ENCODE measurements at places on chromosomes 5 and 9. TPM values are rescaled to one million over a fixed set of nuclear protein-coding genes. Genes with fewer than 3 reads are reported as not detected.
A peak's percentile ranks its signal among the peaks of the same experiment; 100 is the strongest.

DNA sequence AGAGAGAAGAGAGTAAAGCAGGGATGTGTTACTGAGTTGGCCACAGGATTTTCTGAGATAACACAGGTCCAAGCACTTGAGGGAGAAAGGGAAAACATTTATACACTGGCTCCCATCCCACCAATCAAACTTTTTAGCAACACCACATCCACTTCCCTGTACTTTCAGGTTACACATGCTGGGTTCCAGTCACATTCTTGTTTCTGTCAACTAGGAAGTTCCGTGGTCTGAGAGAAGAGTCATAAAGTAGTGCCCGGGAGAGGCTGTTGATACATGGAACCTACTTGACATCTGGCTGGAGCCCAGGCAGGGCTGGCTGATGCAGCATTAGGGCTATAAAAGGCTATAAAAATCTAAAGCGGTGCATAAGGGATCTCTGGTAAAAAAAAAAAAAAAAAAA lies 473.9 kb upstream of the COX7C start:
- DNase-seq = no peak

DNA sequence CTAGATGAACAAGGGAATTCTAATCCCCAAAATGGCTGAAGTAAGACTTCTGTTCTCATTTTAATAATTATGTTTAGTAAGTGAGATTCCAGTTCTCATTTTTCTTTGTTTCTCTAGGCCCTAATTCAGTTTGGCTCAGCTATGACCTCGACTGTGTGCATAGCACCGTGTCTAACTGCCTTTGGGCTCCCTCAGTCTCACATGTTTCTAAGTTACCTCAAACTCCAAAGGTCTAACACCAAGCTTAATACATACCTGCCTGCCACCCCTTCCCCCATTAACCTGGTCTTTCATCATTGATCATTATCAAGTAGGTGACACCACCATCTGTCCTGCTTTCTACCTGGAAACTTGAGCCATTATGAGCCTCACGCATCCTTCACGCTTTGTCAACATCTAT lies 273.2 kb downstream of the SAXO1 start:
- no peak for DNase-seq

- DNase-seq = peak; percentile 28
These were observed 29.2 kb upstream of the SMC5 start for GRCh38 chr9:70229579-70229978.

- DNase-seq = no peak
These were observed 41.0 kb downstream of the B4GALT1 start for GRCh38 chr9:33125871-33126823.

GRCh38 chr5:119896826-119897536 lies 267.6 kb downstream of the FAM170A start:
- no peak for DNase-seq

GRCh38 chr5:121160591-121160990 lies 691.1 kb upstream of the FTMT start:
- DNase-seq = no peak

DNA sequence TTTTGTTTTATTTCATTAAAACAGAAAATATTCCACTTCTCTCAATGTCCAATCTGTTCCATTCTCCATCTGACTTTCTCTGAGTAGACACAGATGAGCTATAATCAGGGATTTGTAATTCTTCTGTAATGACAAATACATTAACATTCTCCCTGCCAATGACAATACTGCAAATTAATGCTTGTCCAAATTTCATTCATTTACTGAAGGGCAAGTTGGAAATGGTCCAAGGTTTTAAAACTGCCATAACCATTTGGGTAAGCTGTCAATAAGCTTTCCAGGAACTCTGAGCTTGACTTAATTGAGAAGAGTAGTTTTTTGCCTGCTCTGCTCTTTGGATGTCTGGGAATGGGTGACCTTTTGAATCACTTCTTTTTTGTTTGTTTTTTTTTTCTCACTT lies 253.5 kb downstream of the DMRTA1 start:
- no peak for DNase-seq

DNA sequence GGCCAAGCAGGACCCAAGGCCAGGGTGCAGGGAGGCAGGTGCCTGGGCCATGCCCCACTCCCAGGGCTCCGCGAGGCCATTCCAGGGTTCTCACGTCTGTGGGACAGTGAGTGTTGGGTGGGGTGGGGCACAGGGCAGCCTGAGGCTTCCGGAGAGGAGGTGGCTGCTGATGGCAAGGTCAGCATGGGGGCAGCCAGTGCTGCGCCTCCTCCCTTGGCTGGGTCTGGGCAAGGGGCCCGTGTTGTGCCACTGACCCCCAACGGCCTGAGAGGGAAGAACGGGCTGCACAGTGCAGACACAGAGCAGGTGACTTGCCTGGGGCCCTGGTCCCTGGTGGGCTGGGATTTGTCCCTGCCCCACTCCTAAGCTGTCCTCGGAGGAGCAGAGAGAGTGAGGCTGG lies 82.1 kb downstream of the RXRA start:
- DNase-seq = peak; percentile 65

- no peak for DNase-seq
These were observed 81.9 kb downstream of the MED27 start for GRCh38 chr9:131997779-131998178.

- DNase-seq = peak; percentile 48
These were observed 135.6 kb upstream of the PPP1R26 start for GRCh38 chr9:135343837-135344522.

- no peak for DNase-seq
These were observed 109.8 kb upstream of the SNX2 start for GRCh38 chr5:122665051-122665450.

GRCh38 chr9:125126019-125126746 lies 17.1 kb downstream of the SCAI start:
- DNase-seq = no peak

GRCh38 chr9:124652203-124652602 lies 118.9 kb downstream of the NR6A1 start:
- no peak for DNase-seq

GRCh38 chr5:35233601-35234000 lies 3.3 kb upstream of the PRLR start:
- DNase-seq = no peak

DNA sequence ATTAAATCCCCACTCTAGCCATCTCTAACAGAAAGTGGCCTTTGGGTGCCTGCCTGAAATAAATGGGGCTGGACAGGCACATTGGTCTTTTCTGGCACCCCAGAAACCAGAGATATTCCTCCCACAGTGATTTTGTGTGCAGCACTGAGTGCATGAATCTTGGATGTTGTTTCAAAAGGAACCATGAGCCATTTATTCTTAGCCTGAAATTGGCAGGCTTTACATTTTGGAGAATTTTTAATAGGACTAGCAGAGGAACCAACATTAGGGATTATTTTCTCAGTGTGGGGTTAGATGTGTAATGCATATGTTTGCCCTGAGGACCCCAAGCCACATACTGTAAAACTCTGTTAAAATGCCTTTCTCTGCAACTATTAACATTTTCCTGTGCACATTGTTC lies 451.3 kb downstream of the NFIB start:
- DNase-seq = no peak

DNA sequence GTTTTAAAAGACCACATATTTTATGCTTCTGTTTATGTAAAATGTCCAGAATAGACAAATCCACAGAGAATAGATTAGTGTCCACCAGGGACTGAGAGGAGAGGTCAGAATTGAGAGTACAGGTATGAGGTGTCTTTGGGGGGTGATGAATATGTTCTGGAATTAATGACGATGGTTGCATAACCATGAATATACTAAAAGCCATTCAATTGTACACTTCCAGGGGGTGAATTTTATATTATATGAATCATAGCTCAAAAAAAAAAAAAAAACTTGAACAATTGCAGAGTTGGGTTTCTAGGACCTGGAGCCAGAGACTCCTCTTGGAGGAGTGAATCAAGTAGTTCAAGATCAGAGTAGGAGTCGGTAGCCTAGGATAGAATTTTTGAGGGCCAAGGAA lies 57.8 kb upstream of the RUSC2 start:
- DNase-seq = no peak

- DNase-seq = peak; percentile 14
These were observed 70.9 kb downstream of the SH3RF2 start for GRCh38 chr5:146007270-146007669.

DNA sequence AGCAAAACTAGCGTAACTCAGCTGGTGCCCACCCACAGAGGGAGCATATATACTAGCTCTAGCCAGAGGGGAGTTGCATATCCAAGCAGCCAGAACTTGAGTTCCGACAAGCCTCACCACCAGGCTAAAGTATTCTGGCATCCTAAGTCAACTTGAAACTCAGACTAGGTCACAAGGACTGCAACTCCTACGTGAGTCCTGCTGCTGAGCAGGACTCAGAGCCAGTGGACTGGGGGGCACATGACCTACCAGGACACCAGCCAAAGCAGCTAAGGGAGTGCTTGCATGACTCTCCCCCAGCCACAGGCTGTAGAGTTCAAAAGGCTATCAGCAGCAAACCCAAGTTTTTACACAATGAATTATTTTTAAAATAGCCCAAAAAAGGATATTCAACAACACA lies 26.1 kb downstream of the SPDL1 start:
- no peak for DNase-seq

DNA sequence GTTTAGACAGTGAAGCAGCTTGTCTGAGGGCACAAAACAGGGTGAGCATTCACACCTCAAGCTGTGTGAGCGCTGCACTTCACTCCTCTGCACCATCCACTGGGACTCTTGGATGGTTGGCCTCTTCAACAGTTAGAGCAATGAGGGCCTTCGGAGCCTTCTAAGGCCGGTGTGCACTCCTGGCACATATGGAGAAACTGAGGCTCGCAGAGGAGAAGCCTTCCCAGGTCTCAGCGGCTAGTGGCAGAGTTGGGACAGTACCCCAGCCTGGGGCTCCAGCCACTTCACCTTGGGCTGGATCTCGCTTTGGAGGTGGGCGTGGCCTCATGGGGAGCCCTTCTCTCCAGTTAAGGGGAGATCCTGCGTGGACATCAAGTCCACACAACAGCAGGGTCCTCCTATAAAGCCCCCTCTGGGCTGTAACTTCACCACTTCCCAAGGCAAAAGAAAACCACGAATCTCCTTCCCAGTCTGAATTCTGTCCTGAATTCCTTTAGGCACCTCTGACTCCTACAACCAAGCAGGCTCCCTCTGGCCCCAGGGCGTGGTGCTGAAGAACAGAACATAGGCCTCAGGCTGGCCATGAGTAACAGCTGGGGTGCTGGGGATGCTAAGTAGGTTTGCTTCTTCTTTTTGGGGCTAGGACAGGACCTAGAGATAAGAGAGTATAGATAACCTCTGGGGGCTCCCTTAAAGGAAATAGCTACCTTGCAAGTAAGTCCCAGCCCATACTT lies 30.5 kb upstream of the CSF1R start:
- no peak for DNase-seq

DNA sequence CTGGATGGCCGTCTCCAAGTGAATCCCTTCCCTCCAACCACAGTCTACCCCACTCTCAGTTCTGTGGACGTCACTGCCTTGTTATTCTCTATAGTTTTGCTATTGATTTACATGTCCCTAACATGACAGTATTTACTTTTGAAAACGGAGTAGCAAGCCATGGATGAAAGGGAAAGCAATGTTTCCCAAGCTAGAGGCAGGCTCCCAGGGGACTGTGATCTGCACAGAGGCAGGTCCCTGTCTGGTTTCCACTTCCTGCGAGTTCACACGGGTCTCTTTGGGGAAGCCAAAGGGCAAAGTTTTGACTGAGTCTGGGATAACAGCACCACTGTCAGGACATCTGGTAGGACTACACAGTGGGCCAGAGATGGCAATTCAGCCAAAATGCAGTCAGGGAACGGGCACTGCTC lies 12.7 kb downstream of the C9orf153 start:
- DNase-seq = peak; percentile 3

- no peak for DNase-seq
These were observed 405.9 kb downstream of the TLE4 start for GRCh38 chr9:79977510-79978197.

DNA sequence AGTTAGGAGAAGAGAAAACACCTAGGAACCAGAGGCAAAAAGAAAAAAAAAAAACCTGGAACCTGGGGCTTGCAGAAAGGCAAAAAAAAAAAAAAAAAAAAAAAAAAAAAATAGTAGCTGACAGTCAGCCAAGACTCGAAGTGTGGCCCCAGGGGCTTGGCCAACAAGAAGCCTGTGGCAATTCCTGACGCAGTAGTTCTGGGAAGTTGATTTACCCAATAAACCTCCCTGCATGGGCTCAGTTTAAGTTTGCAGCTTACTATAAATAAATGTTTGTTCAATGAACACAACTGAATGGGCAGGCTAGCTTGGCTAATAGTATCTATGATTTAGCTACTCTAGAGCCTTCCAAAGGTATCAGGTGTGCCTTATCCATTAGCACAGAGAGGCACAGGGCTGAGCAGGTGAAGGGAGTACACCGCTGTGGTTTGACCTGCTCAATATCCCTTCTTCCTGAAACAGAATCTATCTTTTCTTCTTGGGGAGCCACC lies 21.3 kb upstream of the GLRX start:
- no peak for DNase-seq

DNA sequence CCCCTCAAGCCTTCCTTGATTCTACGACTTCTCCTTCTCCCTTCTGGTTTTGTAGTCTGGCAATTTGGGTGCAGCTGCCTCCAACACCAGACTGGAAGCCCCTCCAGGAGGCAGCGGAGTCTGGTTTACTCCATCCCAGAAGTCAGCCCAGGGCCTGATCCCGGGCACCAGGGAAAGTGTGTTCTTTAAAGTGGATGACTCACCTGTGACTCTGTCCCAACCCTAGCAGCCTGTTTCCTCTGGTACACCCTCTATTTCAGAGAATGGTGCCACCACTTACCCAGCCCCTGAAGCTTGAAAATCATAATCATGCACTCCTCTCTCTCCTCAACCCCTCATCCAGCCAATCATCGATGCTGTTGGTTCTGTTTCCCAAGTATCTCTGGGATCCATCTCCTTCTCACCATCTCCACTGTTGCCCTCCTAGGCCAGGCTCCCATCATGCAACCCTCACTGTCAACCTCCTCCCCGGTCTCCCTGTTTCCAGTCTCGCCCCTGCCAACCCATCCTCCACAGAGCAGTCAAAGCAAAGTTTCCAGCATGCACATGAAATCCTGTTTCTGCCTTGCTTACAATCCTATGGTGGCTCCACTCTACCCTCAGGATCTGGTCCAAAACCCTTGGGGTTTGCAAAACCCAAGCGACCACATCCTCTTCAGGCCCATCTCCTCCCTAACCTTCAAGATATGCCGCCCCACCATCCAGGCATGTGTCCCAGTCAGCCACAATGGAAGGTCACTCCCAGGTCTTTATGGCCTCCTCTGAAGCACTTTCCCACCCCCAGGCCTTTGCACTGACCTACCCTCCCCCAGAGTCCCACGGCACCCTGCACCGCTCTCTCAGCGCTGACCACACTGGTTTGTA lies 10.5 kb downstream of the LHX6 start:
- no peak for DNase-seq

GRCh38 chr9:36284226-36284625 lies 26.0 kb upstream of the GNE start:
- DNase-seq = no peak

GRCh38 chr9:94643176-94643575 lies 3.9 kb upstream of the FBP1 start:
- no peak for DNase-seq

ANKRD33B gene
- total RNA-seq = 8.4 TPM

ARHGEF28 gene
- 35.2 TPM for total RNA-seq

PNPLA7 gene
- 0.26 TPM for total RNA-seq

ARAP3 gene
- 2.9 TPM for total RNA-seq

SGCD gene
- total RNA-seq = not detected

TAF11L2 gene
- total RNA-seq = not detected

All from NCI-H460 (cell line).